ENCODE measurements at places on chromosomes 1 and 21. TPM values are rescaled to one million over a fixed set of nuclear protein-coding genes. Genes with fewer than 3 reads are reported as not detected.

DNA sequence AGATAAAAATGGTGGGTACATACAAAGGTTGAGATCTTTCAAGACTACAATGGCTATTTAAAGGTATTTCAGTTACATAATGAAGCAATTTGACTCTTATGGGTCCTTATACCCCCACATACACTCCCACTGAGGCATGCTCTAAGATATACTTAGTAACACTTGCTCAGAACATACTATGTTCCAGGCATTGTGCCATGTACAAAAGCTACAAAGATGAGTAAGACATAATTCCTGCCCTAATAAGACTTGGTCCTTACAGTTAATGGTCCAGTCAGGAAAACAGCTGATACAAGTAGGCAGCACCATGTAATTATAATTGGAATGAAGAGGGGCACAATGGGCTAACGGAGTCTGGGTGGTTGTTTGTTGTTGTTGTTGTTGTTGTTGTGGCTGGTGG is 166.7 kb upstream of the BEND5 start:
- no peak for DNase-seq

GRCh38 chr1:103220631-103221041 is 112.3 kb upstream of the COL11A1 start:
- peak; percentile 78 for DNase-seq

PLCH2 gene
- polyA plus RNA-seq: 0.06 TPM

GRCh38 chr1:97108179-97108578 is 386.6 kb downstream of the PTBP2 start:
- no peak for DNase-seq

GRCh38 chr1:204920511-204920910 is 49.8 kb downstream of the NFASC start:
- DNase-seq: no peak

GRCh38 chr1:63909526-63909925 is 135.7 kb downstream of the ROR1 start:
- DNase-seq: no peak

SPRR3 gene
- polyA plus RNA-seq: not detected

MYCL gene
- polyA plus RNA-seq: 0.22 TPM

FCRL6 gene
- not detected for polyA plus RNA-seq

DNA sequence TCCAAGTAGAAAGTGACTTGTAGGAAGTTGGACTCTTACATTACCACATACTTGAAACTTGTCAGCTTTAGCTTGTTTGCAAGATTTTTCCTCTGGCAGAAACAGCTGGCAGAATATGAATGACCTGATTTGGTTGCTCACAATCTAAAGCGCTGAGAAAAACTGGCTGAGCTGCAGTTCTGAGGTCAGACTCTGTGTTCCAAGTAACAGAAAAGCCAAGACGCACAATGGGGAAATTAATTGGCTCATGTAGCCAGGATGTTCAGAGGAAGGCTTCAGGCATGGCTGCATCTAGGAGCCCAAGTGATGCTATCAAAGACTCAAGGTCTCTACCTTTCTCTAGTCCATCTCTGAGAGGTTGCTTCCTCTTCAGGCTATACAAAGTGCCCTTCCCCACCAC is 27.0 kb downstream of the ALPL start:
- no peak for DNase-seq

SKI gene
- 5.1 TPM for polyA plus RNA-seq

RGS16 gene
- polyA plus RNA-seq: 0.23 TPM

DNA sequence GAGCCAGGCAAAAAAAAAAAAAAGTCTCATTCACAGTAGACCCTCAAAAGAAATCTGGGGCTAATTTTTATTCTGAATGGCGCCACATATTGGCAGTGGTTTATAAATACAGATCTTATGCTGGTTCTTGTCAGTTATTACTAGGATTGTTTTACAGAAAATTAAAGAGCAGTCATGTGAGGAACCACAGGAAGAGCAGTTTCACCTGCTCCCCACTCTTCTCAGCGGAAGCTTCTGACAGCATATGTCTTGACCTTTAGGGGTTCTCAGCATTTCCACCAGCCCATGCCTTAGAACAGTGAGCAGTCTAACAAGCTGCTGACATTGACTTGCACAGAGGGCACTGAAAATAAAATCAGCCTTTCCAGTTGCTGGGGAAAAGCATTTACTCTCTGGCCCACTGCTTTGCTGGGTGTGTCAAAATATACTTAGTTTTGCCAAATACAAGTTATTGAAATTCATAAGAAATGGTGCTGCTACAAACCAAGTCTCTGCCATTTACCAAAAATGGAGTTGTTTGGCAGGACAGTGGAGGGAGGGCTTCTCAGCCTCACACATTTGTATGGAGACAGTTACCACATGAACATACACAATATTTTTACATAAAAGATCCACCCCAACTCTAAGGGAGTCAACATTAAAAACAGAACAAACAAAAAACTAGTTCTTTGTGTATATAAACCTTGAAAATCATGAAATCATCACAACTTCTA is 144.2 kb downstream of the SYT2 start:
- no peak for DNase-seq

DNA sequence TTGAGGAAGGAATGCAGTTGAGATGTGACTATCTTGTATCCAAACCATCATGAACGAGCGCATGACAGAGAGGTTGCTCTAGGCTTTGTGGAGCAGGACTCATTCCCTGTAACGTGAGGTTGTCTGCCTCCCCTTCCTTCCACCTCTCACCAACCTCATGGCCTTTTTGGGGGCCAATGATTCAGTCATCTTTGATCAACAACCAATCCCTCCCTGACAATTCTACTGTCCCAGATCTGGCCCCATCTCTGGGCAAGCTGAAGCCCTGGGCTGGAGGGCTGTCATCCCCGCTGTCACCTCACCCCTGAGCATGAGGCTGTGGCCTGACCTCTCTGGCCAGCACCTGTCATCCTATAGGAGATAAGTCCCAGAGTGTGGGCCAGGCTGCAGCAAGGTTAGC is 19.7 kb downstream of the MTARC1 start:
- DNase-seq: no peak

SLC27A3 gene
- 25.4 TPM for polyA plus RNA-seq

DNA sequence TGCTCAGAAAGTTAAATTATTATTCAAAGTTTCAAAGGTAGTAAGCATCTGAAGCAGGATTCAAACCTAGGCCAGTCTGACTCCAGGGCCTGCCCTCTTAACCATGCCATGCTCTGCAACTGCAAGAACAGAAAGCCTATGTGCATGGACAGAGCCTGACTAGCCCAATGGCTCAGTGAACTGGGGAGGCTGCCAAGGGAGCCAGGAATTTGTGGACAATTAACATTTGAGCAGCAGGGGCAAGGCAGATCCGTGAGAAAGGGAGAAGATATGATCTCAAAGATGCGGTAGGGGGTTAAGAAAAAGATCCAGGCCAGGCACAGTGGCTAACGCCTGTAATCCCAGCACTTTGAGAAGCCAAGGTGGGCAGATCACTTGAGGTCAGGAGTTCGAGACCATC is 6.5 kb upstream of the ATP1A4 start:
- no peak for DNase-seq

FBXO28 gene
- 20.1 TPM for polyA plus RNA-seq

DNA sequence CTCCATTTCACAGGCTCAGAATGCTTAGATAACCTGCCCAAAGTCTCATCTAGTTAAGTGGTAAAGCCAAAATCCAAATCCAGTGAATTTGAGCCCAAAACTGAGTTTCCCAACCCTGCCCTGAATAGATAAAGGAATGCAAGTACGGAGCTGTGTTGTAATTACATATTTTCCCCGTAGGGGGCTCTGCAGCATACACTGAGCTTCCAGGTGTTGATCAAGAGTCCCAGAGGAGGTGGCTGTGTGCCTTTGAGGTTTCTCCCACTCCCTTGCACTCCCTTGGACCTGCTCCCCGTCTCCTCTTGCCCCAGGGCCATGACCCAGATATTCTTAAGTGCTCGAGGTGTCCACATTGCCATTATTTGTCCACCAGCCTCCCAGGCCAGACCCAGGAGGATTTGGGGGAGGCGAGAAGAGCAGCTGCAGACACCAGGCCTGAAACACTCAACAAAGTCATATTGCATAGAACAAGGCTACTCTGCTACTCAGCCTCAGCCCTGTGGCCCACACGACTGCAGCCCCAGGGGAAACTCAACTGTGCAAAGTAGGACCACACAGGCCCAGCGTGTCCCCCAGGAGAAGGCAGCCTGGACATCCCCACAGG is 18.4 kb upstream of the LY9 start:
- no peak for DNase-seq

DNA sequence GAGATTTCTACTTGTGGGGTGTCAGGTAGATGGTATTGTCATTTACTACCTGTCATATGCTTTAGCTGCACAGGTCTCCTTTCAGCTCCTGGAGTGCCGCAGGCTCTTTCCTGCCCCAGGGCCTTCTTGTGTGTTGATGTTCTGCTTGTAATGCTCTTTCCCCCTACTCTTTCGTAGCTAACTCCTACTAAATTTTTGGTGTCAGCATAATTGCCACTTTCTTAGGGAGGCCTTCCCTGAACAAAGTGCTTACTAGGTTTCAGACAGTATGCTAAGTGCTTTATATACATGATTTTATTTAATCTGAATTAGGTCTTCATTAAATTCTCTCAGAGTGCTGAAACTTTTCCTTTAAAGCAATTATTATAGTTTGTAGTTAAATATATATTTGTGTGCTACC is 4.8 kb upstream of the THEM4 start:
- no peak for DNase-seq

DNA sequence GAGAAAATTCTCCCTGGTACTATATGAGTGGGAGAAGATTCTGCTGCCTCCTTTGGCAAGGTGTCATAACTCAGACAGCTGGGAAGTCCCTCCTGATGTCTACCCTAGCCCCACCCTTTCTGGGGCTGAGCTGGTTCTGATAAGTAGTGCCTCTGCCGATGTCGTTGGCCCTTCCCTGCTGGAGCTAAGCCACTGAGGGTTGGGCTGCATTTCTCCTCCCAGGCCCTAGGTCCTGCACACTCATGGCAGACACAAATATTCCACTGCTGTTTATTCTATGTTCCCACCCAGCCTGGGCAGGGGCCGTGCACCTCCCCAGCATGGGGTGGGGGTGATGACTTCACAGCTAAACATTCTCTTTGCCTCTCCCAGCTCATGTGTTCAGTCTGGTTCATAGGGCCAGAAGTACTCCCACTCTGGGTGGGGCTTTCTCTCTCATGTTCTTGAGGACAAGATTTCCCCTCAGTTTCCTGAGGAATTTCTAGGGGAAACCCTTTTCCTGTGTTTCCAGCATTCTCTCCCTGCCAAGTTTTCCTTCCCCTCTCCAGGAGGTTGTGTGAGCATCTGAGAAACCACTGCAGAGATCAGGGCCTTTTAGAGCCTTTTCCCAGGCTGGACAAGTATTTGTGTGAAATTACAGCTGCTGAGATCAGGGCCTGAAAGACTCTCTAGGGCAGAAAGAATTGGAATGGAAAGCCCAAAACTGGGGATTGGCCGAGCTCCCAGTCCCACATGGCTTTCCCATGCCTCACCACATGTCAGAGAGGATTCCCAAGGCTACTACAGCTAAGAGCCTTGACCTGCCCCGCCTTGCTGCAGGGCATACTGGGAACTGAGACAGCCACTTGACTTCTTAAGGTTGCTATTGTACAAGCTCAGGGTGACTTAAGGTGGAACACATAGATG is 66.2 kb downstream of the ATP2B4 start:
- peak; percentile 97 for DNase-seq

AMPD1 gene
- polyA plus RNA-seq: not detected
